Endothelial cell of umbilical vein (primary cell): ENCODE measurements at places on chromosomes 1 and 21. TPM values are rescaled to one million over a fixed set of nuclear protein-coding genes. Genes with fewer than 3 reads are reported as not detected.

- no peak overlapping the region for H3K4me3 ChIP-seq
- H3K27ac ChIP-seq, result no peak overlapping the region
- peaks cover 6% of the 10 kb centered on the region for H3K27me3 ChIP-seq
- no peak for DNase-seq
These were observed 22.9 kb downstream of the SUSD4 start for GRCh38 chr1:223341121-223341520.

The CCDC27 gene
- total RNA-seq, result not detected in 2 replicates

The METTL18 gene
- total RNA-seq, result 6.6 TPM in 2 replicates

GRCh38 chr1:205067031-205067430 lies 17.2 kb downstream of the TMEM81 start:
- H3K27me3 ChIP-seq, result peaks cover 2% of the 10 kb centered on the region
- no peak overlapping the region for H3K27ac ChIP-seq
- no peaks in the 10 kb centered on the region for H3K36me3 ChIP-seq
- no peak overlapping the region for H3K4me3 ChIP-seq
- H3K4me1 ChIP-seq, result no peaks in the 10 kb centered on the region

DNA sequence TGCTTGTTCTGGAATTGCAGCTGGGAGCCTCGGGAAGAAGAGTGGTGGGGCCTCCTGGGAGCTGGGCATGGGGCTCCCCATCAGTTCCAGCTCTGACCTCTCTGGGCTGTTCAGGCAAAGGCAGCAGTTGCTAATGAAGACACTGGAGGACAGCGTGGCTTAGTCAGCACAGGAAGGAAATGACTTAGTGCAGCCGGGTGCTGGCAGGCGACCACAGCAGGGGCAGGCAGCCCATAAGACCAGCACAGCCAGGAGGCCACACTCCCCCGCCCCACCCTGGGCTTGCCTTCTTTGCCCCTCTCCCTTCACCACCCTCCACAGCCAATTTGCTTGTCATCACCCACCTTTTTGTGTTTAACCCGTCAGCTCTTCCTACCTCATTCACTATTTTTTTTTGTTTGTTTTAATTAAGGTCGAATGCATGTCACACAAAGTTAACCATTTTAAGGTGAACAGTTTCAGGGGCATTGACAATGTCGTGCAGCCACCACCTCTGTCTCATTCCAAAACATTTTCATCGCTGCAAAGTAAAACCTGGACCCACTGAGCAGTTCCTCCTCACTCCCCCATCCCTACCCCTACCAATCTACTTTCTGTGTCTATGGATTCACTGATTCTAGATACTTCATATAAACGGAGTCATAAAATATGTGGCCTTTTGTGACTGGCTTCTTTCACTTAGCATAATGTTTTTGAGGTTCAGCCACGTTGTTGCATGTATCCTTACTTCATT lies 10.9 kb downstream of the OLIG2 start:
- H3K36me3 ChIP-seq, result no peaks in the 10 kb centered on the region
- H3K27ac ChIP-seq, result peak overlapping the region; percentile 48
- peak; percentile 79 for DNase-seq
- no peak overlapping the region for H3K4me3 ChIP-seq
- peaks cover 30% of the 10 kb centered on the region for H3K27me3 ChIP-seq
- peaks cover 15% of the 10 kb centered on the region for H3K4me1 ChIP-seq

DNA sequence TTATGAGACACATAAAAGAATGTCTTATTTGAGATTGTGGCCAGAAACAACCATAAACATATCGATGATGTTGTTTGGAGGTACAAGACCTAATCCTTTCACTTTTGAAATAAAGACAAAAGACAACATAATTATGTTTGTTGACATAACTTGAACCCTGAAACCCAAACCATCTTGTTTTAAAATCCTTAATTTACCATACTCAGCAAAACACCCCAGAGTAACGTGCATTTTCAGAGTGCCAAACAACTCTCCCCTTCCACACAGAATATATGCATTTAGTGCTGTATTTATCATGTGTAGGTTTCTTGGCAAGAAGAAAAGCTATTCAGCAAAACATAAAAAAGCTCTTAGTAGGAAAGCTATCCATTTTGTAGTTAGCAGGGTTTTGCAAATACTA lies 17.5 kb downstream of the SIM2 start:
- H3K36me3 ChIP-seq, result no peaks in the 10 kb centered on the region
- no peaks in the 10 kb centered on the region for H3K4me1 ChIP-seq
- DNase-seq, result no peak

The CLDN8 gene
- total RNA-seq, result not detected in 2 replicates

The TAL1 gene
- total RNA-seq, result 50.2 and 52.4 TPM in 2 replicates

The CA14 gene
- not detected in 2 replicates for total RNA-seq

- H3K27ac ChIP-seq, result no peak overlapping the region
- H3K27me3 ChIP-seq, result peaks cover 16% of the 10 kb centered on the region
- H3K4me1 ChIP-seq, result peaks cover 5% of the 10 kb centered on the region
- peaks cover 5% of the 10 kb centered on the region for H3K36me3 ChIP-seq
- DNase-seq, result no peak
- H3K4me3 ChIP-seq, result no peak overlapping the region
These were observed 578 bp upstream of the TRIM62 start for GRCh38 chr1:33182401-33182841.

DNA sequence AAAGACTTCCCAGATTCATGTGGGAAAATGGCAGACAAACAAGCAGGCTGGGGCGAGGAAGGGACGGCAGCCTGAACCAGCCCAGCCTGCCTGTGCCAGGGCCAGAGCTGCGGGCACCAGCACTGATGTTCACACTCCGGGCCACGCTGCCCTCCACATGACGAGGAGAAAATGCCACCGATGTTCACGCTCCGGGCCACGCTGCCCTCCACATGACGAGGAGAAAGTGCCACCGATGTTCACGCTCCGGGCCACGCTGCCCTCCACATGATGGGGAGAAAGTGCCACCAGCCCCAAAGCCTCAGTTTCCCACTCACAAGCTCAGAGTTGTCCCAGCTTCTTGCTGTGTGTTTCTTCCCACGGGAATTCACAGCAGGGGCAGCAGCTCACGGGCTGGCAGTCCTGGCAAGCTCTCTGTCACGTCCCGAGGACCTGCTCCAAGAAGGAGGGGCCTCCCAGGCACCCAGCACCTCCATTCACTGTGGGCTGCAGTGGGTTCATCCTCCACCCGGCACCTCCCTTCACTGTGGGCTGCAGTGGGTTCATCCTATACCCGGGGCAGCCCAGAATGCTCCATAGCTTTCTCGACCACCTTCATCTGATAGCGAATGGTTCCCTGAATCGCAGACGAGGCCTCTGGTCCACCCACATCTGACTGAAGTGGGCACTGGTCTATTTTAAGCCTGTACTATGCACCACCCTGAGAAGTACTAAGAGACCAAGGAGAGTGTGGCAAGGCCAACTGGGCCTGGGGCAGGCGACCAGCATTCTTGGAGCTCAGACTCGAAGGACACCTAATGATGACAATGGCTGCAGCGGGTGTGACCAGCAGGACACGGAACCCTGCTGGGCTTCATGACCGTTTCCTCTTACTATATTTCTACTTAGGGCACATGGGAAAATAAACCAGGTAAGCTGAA lies 108.8 kb downstream of the NPHP4 start:
- no peaks in the 10 kb centered on the region for H3K36me3 ChIP-seq
- DNase-seq, result no peak
- H3K4me3 ChIP-seq, result no peak overlapping the region
- H3K4me1 ChIP-seq, result no peaks in the 10 kb centered on the region
- H3K27me3 ChIP-seq, result no peaks in the 10 kb centered on the region

The BACE2 gene
- 128 and 184 TPM in 2 replicates for total RNA-seq

DNA sequence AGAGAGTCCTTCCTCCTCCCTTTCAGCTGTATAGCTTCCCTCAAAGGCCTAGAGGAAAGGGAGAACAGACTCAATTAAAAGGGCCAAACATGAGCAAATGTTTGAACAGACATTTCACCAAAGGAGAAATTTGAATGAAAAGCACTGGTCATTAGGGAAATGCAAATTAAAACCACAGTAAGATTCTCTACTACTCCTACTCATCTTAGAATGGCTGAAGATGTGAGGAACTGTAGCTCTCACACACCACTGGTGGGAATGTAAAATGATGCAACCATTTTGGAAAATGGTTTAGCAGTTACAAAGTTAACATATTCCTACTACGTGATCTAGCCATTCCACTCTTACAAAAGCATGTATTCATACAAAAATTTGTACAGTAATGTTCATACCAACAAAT lies 253.0 kb upstream of the HOOK1 start:
- no peak overlapping the region for H3K4me3 ChIP-seq
- no peak overlapping the region for H3K27ac ChIP-seq
- no peaks in the 10 kb centered on the region for H3K36me3 ChIP-seq
- DNase-seq, result no peak
- no peaks in the 10 kb centered on the region for H3K27me3 ChIP-seq

GRCh38 chr1:73759011-73759410 lies 439.0 kb downstream of the LRRIQ3 start:
- H3K4me1 ChIP-seq, result no peaks in the 10 kb centered on the region
- H3K27me3 ChIP-seq, result no peaks in the 10 kb centered on the region
- no peak overlapping the region for H3K4me3 ChIP-seq
- H3K36me3 ChIP-seq, result no peaks in the 10 kb centered on the region
- no peak overlapping the region for H3K27ac ChIP-seq

- no peak overlapping the region for H3K4me3 ChIP-seq
- no peaks in the 10 kb centered on the region for H3K36me3 ChIP-seq
- H3K27me3 ChIP-seq, result no peaks in the 10 kb centered on the region
These were observed 289.8 kb downstream of the NTNG1 start for GRCh38 chr1:107430540-107431228.

DNA sequence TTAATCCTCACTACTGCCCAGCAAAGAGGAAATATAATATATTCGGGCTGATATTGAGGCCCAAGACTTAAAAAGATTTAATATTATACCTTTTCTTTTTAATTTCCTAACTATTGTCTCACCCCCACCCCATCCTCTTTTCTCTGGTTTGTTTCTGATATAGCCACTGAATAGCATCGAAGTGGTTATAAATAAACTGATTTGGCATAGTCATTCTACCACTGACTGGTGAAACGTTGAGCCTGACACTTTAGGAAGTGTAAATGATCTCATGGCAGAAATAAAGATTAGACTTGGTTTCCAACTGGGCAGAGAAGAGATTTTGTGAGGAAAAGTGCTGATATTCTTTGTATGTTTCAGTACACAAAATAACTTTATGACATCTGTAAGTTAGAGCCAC lies 39.3 kb downstream of the DTL start:
- H3K27me3 ChIP-seq, result no peaks in the 10 kb centered on the region
- no peak overlapping the region for H3K4me3 ChIP-seq
- no peaks in the 10 kb centered on the region for H3K4me1 ChIP-seq
- H3K27ac ChIP-seq, result no peak overlapping the region
- DNase-seq, result no peak

- no peaks in the 10 kb centered on the region for H3K27me3 ChIP-seq
- no peaks in the 10 kb centered on the region for H3K36me3 ChIP-seq
- H3K4me1 ChIP-seq, result peaks cover 2% of the 10 kb centered on the region
These were observed 71.3 kb downstream of the OBSCN start for GRCh38 chr1:228279011-228279721.

DNA sequence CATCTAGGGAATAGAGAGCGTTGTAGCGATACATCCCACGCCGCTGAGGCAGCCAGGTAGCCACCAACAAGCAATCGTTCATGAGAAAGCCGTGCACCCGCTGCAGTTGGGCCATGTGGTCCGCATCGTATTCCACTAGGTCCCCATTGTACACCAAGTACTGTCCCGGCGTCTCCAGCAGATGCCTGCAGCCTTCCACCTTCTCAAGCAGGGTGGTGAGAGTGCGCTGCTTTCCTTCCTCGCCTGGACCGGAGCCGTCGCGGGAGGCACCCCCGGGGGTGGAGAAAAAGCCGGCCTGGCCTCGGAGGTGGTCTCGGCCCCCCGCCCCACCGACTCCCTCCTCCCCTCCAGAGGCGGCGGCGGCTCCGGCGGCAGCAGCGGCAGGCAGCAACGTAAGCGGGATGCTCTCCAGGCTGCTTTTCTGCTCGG lies 595 bp downstream of the EXOC8 start:
- peak overlapping the region; percentile 90 for H3K27ac ChIP-seq
- H3K27me3 ChIP-seq, result no peaks in the 10 kb centered on the region
- H3K4me3 ChIP-seq, result peak overlapping the region; percentile 70
- H3K4me1 ChIP-seq, result peaks cover 47% of the 10 kb centered on the region
- H3K36me3 ChIP-seq, result no peaks in the 10 kb centered on the region

The GLIS1 gene
- total RNA-seq, result not detected in 2 replicates

The GJC2 gene
- 0.90 and 1.2 TPM in 2 replicates for total RNA-seq

GRCh38 chr1:246293366-246294121 lies 213.5 kb downstream of the SMYD3 start:
- no peak overlapping the region for H3K4me3 ChIP-seq
- no peaks in the 10 kb centered on the region for H3K27me3 ChIP-seq
- peaks cover 36% of the 10 kb centered on the region for H3K4me1 ChIP-seq
- no peaks in the 10 kb centered on the region for H3K36me3 ChIP-seq
- DNase-seq, result no peak
- no peak overlapping the region for H3K27ac ChIP-seq
